ENCODE measurements at places on chromosomes 2 and 18.
A peak's percentile ranks its signal among the peaks of the same experiment; 100 is the strongest.

GRCh38 chr2:69013840-69014821, 1.2 kb downstream of the ANTXR1 start:
- no peak for DNase-seq

DNA sequence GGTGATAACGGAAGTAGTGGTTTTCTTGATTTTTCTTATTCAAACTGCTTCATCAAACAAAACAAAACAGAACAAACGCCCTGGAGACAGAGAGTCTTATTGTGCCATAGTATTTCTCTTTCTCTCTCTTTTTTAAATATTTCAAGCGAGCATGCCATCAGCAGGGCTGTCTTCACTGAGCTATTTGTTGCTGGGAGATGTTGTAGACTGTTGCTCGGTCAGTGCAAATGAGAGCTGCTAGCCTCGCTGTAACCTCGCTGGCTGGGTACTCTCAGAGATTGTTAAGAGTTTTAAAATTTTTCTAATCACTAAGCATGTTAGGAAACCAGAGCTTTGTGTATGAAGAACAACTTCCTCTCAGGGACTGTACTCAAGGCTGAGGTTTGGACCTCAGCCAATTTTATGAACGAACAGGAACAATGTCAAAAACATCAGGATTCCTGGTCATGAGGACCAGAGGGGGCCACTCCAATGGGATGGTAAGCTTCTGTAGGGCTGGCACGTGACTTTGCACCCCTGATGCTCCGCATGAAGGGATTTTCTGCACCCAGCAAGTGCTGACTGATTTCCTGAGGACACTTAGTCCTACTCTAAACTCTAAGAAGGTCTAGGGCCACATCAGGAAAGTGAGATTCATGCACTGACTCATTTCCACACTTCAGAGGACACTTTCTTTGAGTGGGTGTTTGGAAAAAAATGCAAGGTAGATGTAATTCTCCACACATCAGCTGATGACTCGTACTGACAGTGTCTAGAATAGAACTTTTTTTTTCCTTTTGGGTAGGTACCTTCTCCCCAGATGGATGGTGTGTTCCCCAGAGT, 59.8 kb upstream of the IL1R1 start:
- peak; percentile 32 for DNase-seq

DNA sequence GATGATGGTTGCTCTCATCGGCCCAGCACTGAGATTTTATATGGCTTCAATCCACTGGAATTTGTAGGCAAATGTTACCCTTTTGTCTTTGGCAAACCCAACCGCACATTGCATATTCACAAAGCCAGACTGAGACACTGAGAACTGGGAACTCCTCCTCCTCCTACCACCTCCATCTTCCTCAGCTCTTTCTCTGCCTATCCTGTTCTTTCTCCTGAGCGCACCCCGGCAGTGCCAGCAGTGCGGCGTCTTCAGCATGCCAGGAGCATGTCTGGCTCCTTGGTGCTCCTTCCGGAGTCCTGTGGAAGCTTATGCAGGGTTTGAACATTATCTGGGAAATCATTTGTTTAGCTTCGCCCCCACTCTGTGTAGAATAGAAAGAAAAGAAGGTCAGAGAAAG, 50.8 kb downstream of the TRIB2 start:
- no peak for DNase-seq

DNA sequence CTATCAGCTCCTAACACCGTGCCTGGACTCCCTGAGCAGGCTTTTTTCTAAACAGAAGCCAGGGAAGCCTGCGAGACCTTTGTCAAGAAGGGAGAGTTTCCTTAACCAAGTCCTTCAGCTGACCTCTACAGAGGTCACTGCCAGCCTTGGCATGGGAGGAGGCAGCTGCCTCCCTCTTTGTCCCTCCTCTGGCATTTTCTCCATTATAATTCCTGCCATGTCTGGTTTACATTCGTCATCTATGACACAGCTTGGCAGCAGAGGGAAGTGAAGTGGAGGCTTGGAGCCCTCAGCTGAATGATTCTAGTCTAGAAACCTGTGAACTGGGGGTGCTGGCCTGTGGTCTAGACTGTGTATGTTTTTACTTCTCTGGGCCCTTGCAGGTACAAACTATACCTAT, 22.5 kb downstream of the LIPG start:
- DNase-seq: no peak

DNA sequence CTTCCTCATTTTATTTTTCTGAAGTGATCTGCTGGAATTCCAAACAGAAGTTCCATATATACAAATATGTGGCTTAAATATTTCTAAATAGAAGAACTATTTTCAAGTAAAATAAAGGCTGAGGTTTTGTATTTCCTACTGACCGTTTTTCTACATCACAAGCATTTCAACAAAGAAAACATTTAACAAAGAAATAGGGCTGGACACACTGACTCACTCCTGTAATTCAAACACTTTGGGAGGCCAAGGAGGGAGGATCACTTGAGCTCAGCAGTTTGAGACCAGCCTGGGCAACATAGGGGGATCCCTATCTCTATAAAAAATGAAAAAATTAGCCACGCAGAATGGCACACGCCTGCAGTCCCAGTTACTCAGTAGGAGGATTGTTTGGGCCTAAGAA, 44.6 kb downstream of the TANK start:
- DNase-seq: no peak

- DNase-seq: no peak
These were observed 614.2 kb upstream of the REG3G start for GRCh38 chr2:78411303-78411702.

GRCh38 chr2:160469621-160470204, 23.9 kb downstream of the RBMS1 start:
- DNase-seq: no peak
